ENCODE measurements at places on chromosomes 3 and 15. TPM values are rescaled to one million over a fixed set of nuclear protein-coding genes. Genes with fewer than 3 reads are reported as not detected.
A peak's percentile ranks its signal among the peaks of the same experiment; 100 is the strongest.

SERPINI2 gene
- not detected for total RNA-seq

DNA sequence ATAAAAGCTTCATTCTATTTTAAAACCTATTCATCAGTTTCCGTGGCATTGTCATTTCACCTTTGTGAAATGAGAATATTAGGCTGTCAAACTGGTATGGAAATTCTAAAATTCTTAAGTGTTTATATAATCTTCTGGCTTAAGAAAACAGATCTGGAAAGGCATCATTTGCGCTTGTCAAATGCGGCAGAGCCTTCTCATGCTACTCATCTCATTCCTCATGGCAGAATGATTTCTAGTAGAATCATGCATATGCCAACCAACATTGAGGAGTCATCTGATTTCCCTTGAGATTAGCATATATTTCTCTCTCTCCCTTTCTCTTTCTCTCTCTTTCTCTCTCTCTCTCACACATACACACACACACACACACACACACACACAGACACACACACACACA lies 48.8 kb downstream of the STRIT1 start:
- DNase-seq: no peak

DNA sequence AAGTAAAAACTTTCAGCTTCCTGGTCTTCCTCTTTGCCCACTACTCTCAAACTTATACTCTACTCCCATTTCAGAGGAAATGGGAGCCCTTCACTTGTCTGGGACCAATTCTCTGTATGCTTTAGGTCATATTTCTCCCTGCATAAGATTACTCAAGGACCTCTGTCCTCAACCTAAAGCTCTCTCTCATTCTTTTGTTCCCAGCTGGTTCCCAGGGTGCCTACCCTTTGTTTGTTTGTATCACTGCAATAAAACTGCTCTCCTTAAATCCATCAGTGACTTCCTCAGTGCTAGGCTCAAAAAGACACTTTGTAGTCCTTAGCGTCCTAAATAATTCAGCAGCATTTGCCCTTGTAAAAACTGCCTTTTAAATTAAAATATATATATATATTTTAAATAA lies 2.9 kb downstream of the NGRN start:
- DNase-seq: no peak

DNA sequence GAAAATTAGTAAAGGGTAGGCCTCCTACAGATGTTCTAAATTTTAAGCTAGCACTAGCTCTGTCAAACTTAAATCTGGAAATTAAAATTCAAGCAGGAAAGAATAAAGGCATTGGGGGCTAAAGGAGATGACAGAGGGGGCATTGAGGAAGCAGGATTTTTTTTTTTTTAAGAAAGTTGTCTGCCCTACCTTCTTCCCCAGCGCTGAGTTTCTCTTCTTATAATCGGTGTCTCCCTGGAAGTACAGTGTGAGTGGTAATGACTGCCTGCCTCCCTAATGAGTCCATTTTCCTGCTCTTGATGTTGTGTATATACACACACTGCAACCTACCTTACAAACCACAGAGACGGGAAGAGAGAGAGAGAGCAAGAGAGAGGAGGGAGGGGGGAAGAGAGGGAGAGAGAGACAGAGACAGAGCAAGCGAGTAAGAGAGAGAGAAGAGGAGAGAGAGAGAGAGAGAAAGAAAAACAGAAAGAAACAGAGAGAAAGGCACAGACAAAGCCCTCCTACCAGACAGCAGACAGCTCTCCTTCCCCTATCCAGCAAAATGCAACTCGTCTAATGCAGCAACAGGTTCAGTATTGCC lies 47.0 kb downstream of the ZBTB20 start:
- DNase-seq: peak; percentile 62

GRCh38 chr3:140014831-140015495 lies 80.0 kb downstream of the CLSTN2 start:
- DNase-seq: no peak

GABRB3 gene
- 0.40 TPM for total RNA-seq

- DNase-seq: peak; percentile 17
Observed at GRCh38 chr15:68337826-68338225, 60.3 kb downstream of the FEM1B start.

GOLGA8K gene
- total RNA-seq: not detected

DNA sequence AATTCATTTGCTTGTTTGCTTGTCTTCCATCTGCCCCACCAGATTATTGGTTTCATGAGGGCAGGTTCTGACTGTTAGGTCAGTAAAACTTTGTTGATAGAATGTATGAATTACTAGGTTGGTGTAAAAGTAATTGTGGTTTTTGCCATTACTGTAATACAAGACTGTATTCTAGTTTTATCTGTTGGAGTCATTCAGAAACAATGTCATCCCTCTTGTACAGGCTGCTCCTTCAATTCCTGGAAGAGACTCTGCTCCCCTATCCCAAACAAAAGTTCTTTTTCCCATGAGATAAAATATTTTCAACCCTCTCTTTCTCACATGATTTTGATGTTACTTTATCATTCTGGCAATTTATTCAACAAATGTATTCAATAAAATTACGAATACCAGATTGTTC lies 115.0 kb downstream of the CHST2 start:
- DNase-seq: no peak

CD276 gene
- 41.4 TPM for total RNA-seq

DNA sequence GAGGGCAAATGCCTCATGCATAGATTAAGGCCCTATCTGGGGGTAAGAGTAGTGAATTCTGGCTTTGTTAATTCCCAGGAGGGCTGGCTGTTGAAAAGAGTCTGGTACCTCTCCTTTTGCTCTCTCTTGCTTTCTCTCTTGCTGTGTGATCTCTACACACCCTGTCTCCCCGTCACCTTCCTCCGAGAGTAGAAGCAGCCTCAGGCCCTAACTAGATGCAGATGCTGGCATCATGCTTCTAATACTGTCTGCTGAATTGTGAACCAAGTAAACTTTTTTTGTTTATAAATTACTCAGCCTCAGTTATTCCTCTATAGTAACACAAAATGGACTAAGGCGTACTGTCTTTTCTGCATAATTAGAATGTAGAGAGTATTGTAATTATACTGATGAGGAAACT lies 908.1 kb downstream of the DIPK2A start:
- no peak for DNase-seq

DNA sequence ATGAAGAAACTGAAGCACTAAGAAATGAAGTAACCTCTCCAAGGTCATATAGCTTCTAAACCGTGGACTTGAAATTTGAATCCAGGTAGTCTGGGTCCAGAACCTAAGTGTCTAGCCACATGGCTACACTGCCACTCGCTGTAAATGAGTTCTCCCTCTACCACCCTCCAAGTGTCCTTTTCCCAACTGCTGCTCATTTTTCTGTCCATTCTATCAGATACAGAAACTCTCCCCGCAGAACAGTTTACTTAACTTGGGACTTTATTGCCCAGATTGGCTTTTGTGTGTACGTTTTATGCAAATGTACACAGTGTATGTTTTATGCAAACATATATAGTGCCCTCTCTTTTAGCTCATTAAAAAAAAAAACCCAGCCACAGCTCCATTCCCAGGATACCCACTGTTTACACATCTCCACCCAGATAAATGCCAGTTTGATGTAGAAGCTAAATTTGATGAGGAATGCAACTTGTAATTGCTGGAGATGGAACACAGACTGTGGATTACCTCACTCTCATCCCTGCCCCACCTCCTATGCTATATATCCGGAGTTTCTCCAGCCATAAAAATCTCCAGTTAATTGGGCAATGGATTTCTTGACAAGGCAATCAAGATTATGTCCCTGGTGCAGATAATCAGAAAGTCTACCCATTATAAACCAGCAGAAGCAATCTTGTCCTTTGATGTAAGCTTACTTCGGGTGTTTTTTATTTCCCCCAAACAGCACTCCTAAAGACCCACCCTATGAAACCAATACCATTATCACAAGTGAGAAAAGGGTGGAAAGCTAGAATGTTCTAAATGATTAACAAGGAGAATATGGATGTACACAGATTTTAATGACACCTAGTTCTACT lies 42.0 kb downstream of the THBS1 start:
- no peak for DNase-seq

- DNase-seq: no peak
Observed at GRCh38 chr15:66715720-66716655, 14.0 kb downstream of the SMAD6 start.

NOX5 gene
- total RNA-seq: not detected

DNA sequence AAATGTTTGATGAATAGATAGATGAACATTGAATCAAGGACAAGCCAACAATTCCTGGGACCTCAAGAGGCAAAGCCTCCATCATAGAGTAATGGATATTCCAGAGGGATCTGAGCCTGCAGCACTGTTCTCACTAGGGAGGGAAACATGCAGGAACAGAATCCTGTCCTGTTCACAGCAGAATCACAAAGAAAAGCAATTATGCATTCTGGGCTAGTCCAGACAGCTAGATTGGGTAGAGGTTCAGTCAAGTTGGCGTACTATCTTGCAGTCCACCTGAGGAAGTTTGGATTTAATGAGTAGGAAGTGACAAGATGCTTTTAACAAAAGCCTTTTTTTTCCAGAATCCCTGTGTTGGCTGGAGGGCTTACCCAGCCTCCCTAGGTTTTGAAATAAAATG lies 314.5 kb upstream of the SEMA6D start:
- DNase-seq: no peak

DNA sequence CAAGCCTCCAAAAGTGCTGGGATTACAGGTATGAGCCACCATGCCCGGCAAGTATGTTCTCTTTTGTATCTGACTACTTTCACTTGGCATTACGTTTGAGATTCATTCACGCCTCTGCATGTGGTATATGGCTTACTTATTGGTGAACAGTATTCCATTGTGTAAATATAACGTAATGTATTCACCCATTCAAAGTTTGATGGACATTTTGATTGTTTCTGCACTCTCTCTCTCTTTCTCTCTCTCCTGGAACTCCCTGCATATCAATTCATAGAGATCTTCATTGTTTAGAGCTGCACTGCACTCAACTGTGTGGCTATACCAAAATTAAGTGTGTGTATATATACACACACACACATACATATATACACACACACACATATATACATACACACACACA lies 30.4 kb downstream of the SPPL2A start:
- DNase-seq: no peak

- DNase-seq: no peak
Observed at GRCh38 chr3:63094642-63095408, 183.3 kb upstream of the SYNPR start.

ITPKA gene
- total RNA-seq: 0.20 TPM

STARD9 gene
- 9.3 TPM for total RNA-seq
